ENCODE measurements at places on chromosomes 12 and 14.
A peak's percentile ranks its signal among the peaks of the same experiment; 100 is the strongest.

GRCh38 chr12:27334042-27334720 lies 1.5 kb downstream of the BMAL2 start:
- no peak for DNase-seq

GRCh38 chr12:66359300-66359699 lies 57.0 kb downstream of the HELB start:
- DNase-seq: no peak

DNA sequence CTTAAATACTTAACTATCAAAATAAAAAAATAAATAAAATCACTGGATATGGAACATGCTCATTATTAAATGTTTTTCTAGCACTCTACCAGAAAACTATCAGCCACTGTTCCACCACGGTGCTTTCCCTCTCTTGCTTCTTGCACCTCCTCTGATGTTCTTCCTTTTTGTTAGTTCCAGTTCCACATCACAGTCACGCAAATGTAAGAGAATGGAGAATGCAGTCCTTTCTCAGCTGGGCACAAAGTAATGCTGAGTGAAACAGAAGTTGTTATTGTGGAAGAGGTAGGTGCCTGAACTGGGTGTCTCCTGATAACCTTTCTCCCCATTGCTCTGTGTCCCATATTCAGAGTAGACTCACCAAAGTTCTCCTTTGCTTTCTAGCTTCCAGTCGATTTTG lies 1116.9 kb upstream of the TMEM132C start:
- DNase-seq: no peak

DNA sequence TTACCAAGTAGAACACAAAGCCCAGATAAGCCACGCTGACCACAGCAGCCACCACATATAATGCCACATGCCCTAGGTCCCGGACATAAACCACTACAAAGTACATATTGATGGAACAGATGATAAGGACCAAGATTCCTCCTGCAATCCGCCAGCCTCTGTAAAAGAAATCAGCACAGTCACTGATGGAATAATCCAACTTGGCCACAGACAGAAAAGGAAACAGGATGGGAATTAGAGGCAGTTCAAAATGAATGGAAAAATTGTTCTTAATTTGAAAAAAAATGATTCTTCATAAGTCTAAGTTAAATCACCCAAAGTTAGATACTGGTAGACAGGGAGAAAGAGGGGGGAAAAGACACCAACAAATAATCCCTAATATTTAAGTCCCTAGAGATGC lies 35.4 kb downstream of the SLC11A2 start:
- no peak for DNase-seq

GRCh38 chr12:91109148-91109564 lies 2.1 kb downstream of the LUM start:
- peak; percentile 27 for DNase-seq

GRCh38 chr14:101849640-101850039 lies 88.1 kb downstream of the PPP2R5C start:
- DNase-seq: no peak

DNA sequence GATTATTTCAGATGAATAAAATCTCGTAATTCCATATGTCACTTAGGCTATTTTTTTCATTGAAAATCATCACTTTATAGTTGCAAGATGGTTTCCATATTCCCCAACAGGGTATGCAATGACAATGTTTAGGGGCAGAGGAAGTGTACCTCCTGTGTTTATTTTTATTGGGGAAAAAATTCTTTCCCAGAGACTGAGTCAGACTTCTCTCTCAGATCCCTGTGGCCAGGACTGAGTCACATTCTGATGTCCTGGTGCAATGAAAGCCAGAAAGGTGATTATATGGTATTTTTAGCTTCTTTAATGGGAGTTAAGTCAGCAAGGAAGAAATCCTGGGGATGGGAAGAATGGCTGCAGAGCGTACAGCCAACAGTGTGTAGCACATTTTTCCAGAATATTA lies 196.9 kb upstream of the ALG10 start:
- DNase-seq: no peak

- no peak for DNase-seq
Observed at GRCh38 chr12:110355073-110355472, 48.4 kb downstream of the ANAPC7 start.

- no peak for DNase-seq
Observed at GRCh38 chr14:39276005-39276404, 42.3 kb downstream of the MIA2 start.

DNA sequence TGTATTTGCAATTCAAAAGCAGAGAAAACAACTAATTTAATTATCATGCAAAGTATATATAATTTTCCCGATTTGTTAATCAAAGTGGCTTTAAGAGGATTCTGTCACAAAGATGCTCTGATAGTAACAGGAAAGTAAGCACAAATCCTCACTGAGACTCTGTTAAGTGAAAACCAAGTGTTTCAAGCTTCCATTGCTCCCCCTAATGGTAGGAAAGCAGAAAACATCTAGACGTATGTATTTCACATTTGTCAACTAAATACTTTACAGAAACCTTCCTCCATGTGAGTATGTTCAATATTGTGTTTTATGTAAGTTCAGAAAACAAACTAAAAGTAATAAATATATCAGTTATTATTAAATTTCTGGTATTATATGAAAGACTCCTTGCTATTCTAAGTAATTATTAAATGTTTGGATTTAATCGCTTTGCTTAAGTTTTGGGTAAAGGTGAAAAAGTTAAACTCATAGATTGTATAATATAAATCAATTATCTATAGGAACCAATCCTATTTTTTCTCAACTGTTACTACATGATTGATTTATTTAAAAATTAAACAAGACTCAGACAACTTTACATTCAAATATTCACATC lies 1.5 kb upstream of the NTS start:
- peak; percentile 8 for DNase-seq

- no peak for DNase-seq
Observed at GRCh38 chr12:96766232-96766631, 140.8 kb upstream of the NEDD1 start.

GRCh38 chr14:101009531-101009930 lies 106.0 kb upstream of the RTL1 start:
- no peak for DNase-seq
